Fibroblast of the aortic adventitia (primary cell): ENCODE measurements at places on chromosomes 2 and 18. TPM values are rescaled to one million over a fixed set of nuclear protein-coding genes. Genes with fewer than 3 reads are reported as not detected.
A peak's percentile ranks its signal among the peaks of the same experiment; 100 is the strongest.

- peak; percentile 63 for DNase-seq
Measured at GRCh38 chr18:74331404-74331803, 15.8 kb downstream of the C18orf63 start.

DNA sequence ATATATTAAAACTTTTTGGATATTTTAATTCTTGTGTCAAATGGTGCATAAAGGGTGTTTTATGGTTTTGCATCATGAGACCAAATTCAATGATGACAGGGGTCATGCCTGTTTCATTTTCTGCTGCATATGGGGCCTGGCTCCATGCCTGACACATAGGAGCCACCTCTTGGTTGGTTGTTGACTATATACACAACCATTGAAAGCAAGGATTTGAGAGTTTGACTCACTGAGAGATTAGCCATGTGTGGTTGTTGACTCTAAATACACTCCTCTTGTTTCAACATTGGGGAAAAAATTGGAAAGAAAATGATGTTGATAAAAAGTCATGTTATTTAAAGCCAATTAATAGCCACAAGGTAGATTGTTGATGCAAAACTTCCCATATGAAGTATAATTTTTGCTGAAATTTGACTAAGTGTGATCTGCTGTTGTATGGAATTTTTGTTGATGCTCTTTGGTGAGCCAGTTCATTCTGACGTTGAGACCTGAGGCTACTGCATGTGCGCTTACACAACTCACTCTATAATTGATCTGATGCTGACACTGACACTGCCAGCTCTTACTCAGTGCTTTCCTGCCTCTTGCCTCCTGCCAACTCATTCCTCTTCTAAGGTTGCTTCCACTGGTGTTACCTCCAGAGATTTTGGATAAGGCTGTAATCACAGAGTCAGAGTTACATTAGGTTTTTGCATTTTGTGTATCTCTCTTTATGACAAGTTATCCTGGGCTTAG is 446.2 kb upstream of the SLC14A2 start:
- peak; percentile 96 for DNase-seq

DNA sequence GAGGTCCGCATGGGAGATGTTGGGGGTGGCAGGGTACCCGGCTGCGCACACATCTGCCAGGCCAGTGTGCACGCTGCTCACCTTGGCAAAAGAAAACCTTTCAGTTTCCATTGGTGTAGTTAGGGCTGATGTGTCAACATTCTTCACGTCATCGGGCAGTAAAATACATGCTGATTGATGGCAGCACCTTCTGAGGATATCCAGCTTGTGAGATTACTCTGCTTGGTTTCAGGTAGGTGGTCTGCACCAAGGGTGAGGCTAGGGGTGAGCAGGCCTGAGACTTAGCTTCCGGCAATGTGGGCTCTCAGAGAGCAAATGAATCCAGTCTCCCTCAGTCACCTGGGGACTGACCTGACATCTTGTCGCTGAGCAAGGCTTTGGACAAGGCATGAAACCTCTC is 19.3 kb upstream of the ACKR3 start:
- DNase-seq = no peak

DNA sequence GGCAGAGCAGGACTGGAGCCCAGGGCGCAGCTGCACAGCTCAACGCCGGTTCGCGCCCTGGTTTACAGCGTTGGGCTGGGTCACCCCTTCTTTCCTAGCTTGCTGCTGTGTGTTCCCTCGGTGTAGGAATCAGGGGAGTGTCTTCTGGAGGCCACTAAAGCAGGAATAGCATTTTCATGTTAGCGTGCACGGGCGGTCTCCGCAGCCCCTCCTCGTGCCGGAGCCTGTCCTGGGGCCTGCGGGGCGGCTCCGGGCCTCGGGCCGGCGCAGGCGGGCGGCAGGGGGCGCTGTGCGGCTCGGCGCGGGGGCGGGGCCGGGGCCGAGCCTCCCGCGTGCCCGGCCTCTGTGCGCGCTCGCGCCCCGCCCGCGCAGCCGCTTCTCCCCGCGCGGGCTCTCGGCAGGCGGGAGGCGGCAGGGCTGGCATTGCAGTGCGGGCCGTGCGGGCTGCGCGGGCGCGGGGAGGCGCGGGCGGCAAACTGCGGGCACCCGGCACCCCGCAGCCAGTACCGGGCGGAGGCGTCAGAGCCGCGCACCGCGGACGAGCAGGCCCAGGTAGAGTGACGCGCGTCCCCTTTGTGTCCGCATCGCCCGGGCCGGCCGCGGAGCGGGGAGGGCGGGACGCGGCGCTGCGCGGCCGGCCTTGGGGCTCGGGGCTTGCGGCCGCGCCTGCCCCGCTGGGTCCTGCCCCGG is at the start of gene RNF144A:
TSS of gene RNF144A (plus strand) at position 342 of the 690 bp plus-strand sequence. CDS start 79,515 bp downstream, outside the sequence.
- peak; percentile 16 for DNase-seq

DNA sequence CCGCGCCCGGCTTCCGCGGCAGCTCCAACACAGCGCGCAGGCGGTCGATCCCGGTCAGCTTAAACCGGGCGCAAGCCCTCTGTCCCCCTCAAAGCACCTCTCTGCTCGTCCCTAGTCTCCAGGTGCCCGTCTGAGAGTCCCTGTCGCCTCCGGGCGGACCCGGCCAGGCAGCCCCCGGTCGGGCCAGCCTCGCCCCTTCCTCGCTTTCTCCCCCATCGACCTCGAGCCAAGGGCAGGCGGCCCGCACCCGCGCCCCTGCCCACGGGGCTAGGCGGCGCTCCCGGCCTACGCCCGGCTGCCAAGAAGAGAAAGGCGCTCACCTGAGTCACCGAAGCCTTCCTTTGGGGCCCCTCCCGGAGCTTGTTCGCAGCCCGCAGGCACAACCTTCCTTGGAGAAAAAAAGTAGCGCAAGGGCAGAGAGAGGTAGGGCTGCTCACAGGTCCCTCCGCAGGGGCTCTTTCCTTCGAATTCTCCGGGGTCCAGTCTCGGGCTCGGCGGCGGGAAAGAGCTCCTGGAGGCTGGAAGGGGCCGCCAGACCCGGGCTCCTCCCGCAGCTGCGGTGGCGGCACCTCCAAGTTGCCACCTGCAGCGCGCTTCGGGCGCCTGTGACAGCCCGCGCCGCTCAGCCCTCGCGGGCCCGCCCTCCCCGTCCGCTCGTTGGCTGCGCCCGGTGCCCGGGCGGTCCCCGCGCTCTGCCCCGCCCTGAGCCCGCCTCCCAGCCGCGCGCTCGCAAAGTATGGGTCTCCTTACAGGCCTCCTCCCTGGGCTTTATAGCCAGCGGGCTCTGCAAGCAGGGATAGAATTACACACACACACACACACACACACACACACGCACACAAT is 86.5 kb upstream of the EPB41L3 start:
- peak; percentile 25 for DNase-seq

- peak; percentile 43 for DNase-seq
Measured at GRCh38 chr2:217722883-217723472, 279.8 kb downstream of the TNS1 start.

GRCh38 chr2:54666634-54667265 is 56.7 kb upstream of the EML6 start:
- DNase-seq = peak; percentile 77

- DNase-seq = no peak
Measured at GRCh38 chr2:211837706-211838105, 700.9 kb downstream of the ERBB4 start.

DNA sequence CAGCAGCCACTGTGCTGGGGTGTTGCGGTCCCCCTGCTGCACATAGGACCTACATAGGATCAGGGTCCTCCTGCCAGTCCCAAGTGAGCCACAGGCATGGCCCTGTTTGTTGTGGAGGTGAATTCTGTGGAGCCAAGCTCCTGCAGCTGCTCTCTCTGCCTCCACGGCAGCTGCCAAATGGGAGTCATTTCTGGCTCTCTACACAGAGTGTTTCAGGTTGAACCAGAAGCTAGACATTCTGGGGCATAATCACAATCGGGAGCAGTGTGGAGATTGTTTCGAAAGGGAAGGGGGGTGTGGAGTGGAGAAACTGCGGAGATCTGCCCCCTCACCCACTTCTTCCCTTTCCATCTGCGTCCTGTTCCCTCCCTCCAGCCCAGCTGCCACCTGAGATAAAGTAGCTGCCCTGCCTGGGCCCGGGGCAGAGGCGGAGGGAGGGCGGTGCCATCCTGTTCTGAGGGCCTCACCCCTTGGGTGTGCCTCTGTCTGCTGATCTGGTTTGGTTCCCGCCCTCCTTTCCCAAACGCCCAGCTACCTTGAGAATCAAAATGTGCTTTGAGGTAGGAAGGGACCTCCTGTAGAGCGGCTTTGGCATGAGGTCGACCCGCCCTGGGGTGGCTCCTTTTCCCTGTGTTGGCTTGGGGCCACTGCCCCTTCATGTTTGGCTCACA is 139.4 kb downstream of the WDSUB1 start:
- DNase-seq = no peak

The GALR1 gene
- under 0.01 TPM in 1 of 2 replicates, not detected in the other for total RNA-seq

- DNase-seq = no peak
Measured at GRCh38 chr18:28522236-28522635, 345.3 kb upstream of the CDH2 start.

GRCh38 chr18:10194592-10194991 is 259.8 kb upstream of the APCDD1 start:
- no peak for DNase-seq

The EML6 gene
- 0.49 and 2.8 TPM in 2 replicates for total RNA-seq

The SEMA4F gene
- 2.8 and 3.6 TPM in 2 replicates for total RNA-seq

GRCh38 chr2:137096693-137097092 is 331.3 kb downstream of the THSD7B start:
- DNase-seq = no peak

GRCh38 chr2:138016351-138017087 is 52.2 kb downstream of the HNMT start:
- no peak for DNase-seq

DNA sequence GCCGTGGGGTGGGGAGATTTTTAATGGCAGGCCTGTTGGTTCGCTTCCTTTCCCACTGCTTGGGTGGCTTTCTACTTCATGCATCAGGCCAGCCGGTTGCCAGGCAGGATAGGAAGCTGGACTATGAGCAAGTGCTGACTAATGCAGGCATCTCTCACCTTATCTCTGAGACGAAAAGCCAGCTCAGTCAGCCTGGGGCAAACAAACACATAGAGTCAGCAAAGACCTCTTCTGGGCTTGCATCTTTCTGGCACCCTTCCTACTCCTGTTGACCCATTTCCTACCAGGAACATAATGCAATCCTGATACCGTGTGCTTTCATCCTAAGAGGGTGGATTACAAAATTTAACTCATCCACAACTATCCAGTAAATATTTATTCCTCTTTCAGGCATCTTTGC is 416.6 kb upstream of the MEX3C start:
- DNase-seq = peak; percentile 81

GRCh38 chr2:46047290-46047689 is 249.9 kb upstream of the EPAS1 start:
- DNase-seq = no peak

DNA sequence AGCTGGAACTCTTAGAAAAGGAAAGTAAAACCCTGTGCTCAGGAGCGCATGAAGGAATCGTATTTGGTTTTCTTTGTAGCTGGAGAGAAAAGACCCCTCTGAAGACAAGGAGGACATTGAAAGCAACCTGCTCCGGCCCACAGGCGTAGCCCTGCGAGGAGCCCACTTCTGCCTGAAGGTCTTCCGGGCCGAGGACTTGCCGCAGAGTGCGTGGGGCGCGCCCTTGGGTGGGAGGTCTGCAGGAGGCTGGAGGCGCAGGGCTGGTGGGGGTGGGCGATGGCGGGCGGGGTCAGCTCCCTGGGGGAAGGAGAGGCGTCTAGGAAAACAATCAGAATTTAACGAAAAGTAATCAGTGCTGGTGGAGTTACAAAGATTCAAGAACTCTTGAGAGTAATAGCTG is 72.8 kb downstream of the DYSF start:
- DNase-seq = no peak

The SGPP2 gene
- not detected in 2 replicates for total RNA-seq

The ALPP gene
- not detected in 2 replicates for total RNA-seq

DNA sequence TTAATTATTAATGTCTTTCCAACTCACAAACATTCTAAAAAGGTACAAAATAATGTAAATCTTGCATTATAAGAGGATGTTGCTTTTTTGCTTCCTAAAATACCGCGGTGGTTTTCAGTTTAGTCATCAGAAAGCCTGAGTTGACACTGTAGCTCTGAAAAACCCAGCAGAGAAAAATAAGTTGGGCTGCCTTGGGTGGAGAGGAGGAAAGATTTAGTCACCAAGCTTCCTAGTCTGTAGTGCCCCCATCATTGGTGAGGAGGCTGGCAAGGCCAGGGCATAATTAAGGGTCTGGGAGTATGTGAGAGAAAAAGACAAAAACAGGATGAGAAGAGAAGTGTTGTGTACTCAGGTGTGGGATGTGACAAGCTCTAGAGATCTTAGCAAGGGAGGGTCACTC is 5.7 kb downstream of the PTPRM start:
- DNase-seq = peak; percentile 27

The TPO gene
- total RNA-seq = not detected in 2 replicates
